Iris pigment epithelial cell (primary cell): ENCODE measurements at places on chromosomes 2 and 18.

GRCh38 chr2:177604271-177605065 is 211.9 kb downstream of the AGPS start:
- DNase-seq = peak; percentile 68

- no peak for DNase-seq
Observed at GRCh38 chr18:61528961-61529360, 195.7 kb downstream of the CDH20 start.

DNA sequence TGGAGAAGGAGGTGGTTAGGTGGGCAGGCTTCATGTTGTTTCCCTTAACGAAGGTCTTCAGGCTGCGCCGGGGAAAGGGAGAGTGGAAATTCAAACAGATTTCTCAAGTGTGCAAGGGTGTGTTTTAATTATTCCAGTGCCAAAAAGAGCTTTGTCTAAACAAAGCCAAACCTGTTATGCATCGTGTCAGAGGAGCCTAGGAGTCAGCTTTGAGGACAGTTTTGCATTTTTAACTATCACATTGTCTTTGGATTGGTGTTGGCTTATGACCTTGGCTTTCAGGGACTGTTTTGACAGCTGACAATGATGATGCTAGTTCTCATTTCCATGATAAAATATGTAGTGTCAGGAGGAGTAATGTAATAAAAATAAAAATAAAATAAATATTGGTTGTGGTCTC is 144.8 kb downstream of the LDLRAD4 start:
- no peak for DNase-seq

DNA sequence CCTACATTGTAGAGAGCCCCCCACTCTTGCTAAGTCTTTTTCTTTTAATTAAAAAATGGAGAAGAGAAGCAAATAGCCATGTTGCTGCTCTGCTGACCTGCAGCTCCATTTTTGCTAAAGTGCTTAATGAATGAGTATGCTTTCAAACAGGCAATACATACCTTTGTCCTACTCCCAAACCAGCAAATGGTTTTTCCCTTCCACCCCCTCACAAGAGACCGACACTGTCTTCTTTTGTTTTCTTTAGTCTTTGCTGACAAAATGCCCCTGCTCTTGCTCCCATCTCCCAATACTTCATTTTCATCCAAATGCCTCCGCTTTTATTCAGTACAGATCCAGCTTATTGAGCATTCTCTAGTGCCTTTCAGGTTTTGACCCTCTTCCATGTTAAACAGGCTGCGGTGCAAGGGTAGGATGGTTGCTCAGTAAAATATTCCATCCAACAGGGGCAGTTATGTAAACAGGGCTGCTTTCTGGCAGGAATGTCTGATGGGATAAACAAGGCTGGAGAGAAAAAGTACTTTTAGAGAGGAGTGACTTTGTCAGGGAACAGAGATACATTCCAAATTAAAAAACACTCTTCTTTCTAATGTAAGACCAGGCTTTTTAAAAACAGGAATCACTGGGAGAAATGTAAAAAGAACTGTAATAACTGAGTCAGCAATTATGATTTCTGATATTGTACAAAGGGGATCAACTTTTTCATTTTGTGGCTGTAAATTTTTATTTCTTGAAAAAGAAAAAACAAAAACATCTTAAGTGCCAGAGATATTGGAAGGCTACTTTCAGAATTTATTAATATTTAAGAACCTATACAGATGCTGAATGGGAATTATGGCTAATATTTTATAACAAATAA is 136.8 kb downstream of the MEP1B start:
- DNase-seq = peak; percentile 33

GRCh38 chr2:233815861-233816260 is 37.7 kb downstream of the MROH2A start:
- no peak for DNase-seq

DNA sequence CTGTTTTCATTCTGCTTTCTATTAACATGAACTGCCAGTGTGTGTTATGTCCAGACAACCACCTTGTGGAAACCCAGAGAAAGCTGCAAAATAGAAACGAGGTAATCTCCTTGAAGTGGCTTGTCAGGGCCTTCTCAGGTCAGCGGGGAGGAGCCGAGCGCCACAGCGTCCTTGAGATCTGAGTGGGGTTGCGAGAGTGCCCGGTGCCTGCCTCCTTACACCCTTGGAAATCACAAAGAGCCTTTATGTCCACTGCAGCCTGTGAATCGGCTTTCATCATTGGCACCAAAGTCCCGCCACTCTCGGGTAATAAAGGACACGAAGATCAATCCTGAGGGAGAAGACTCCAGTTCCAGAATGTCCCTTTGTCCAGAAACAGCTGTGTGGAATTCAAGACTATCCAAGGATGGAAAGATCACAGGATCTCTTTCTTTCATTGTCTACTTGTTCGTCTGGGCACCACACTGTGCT is 135.2 kb downstream of the HRH4 start:
- DNase-seq = no peak

GRCh38 chr2:240876035-240876474 is 7.4 kb downstream of the AGXT start:
- no peak for DNase-seq

GRCh38 chr2:124683536-124684428 is 658.7 kb downstream of the CNTNAP5 start:
- no peak for DNase-seq

GRCh38 chr2:206472094-206472493 is 28.8 kb downstream of the ADAM23 start:
- no peak for DNase-seq

- peak; percentile 15 for DNase-seq
Observed at GRCh38 chr2:149490296-149490695, 97.3 kb downstream of the MMADHC start.

- no peak for DNase-seq
Observed at GRCh38 chr2:161938335-161938734, 135.7 kb downstream of the DPP4 start.

GRCh38 chr18:32530947-32531651 is 60.4 kb upstream of the GAREM1 start:
- peak; percentile 72 for DNase-seq

DNA sequence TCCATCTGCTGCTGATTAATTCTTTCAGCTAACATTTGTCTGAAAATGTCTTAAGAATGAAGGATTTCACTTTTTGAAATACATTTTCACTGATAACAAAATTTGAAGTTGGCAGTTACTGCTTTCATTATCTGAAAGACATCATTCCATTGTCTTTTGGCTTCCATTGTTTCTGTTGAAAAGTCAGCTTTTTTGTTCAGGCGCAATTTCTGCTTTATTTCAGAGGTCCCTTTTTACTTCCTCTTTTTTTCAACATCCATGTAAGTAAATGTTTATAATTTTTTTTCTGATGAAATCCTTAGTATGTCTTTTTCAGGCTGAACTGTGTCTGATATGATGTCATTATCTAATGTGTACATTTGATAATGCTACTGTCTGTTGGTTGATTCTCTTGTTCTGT is 184.2 kb downstream of the RND3 start:
- DNase-seq = peak; percentile 19

GRCh38 chr2:40190457-40190856 is 261.4 kb downstream of the SLC8A1 start:
- DNase-seq = no peak

GRCh38 chr18:76938619-76939018 is 116.3 kb downstream of the ZNF236 start:
- no peak for DNase-seq

DNA sequence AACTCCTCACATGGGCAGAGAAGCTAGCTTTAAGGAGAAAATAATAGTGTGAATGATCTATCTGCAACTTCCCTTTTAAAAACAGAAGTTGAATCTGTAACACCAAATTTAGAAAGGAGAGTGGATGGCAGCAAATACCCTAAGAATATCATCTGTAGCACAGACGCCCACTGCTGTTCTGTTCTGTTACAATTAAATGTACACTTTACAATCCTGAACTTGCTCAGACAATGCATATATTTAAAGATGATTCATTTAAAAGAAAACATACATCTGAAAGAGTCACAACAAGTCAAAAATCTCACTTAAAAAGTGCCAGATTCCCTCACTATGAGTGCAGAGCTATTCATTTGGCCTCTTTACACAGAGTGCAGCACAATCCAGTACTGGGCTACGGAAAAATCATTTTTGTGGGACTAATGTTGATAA is 8.0 kb upstream of the SERTAD2 start:
- DNase-seq = no peak

- DNase-seq = no peak
Observed at GRCh38 chr2:71226096-71226964, 573 bp downstream of the PAIP2B start.

- DNase-seq = peak; percentile 40
Observed at GRCh38 chr2:177239932-177240630, 24.4 kb downstream of the NFE2L2 start.
